ENCODE measurements at places on chromosomes 1 and 21.

DNA sequence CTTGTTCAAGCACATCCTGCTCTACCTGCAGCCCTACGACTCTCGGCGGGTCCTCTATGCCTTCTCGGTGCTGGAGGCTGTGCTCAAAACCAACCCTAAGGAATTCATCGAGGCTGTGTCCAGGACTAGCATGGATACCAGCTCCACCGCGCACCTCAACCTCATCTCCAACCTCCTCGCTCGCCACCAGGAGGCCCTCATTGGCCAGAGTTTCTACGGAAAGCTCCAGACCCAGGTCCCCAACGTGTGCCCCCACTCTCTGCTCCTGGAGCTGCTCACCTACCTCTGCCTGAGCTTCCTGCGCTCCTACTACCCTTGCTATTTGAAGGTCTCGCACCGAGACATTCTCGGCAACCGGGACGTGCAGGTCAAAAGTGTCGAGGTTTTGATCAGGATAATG lies 74.3 kb upstream of the MORC3 start:
- no peak for DNase-seq

GRCh38 chr1:227603327-227603726 lies 40.0 kb downstream of the ZNF678 start:
- no peak for DNase-seq

DNA sequence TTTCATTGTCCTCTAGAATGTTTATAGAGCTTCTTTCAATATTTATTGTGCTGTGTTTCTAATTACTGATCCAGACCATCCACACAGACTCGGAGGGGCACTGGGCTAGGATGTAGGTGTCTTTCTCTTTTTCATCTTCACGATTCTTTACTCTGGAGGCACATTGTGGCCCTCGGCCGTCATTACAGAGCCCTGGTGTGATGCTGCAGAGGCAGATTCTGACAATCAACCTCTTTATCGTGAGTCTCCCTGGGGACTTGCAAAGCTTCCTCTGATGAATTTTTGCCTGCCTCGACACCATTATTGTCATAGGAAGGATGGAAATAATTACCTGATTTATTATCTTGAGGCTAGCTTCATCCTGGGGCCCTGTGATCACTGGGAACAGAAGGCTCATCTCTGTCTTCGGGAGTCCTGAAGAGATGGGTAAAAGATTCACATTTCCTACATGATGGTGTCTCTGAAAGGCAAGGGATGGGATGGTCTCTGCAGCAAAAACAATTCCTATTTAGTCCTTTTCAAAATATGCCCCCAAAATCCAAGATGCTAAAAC lies 89.4 kb downstream of the SEC16B start:
- no peak for DNase-seq

DNA sequence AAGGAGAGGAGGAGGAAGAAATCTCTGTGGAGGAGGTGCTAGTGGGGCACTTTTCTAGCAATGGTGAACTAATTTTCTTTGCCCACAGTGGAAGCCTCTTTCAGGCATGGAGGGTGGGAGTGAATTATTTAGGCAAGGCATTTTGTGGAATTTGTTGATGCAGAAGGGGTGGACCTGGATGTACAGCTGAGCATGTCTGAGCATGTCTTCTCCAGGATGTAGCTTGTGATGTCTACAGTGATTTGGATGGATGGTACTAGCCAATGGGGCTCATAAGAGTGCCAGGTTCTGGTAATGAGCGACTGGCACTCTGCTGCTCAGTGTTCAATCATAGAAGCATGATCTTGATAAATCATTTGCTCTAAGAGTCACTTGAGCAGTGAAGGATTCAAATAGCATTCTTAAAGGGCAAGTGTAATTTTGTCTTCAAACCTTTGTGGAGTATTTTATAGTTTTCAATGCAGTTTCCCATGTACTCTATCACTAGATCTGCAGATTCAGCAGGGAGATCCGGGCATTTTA lies 153.9 kb upstream of the LMO4 start:
- DNase-seq = no peak

GRCh38 chr21:35266546-35266945 lies 217.4 kb upstream of the RUNX1 start:
- DNase-seq = no peak

DNA sequence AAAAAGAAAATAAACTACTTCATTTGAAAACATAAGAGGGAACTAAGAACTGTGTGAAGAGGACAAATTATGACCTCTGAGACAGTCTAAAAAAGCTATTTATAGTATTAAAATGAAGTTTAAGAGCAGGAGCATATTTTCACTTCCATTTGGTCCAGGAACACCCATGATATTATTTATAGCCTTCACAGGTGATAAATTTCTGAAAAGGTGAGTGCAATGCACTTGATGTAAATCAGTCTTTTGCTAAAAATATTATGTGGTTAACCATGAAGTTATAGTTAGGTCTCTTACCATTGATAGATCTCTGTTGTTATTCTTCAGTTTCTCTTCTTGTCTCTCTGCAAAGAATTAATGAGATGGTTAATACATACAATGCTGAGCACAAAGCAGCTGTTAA lies 14.7 kb downstream of the TMCO1 start:
- DNase-seq = no peak

- DNase-seq = peak; percentile 17
Measured at GRCh38 chr1:40870135-40870728, 8.1 kb upstream of the CITED4 start.

- DNase-seq = no peak
Measured at GRCh38 chr1:44801491-44802305, 1.5 kb downstream of the PLK3 start.

DNA sequence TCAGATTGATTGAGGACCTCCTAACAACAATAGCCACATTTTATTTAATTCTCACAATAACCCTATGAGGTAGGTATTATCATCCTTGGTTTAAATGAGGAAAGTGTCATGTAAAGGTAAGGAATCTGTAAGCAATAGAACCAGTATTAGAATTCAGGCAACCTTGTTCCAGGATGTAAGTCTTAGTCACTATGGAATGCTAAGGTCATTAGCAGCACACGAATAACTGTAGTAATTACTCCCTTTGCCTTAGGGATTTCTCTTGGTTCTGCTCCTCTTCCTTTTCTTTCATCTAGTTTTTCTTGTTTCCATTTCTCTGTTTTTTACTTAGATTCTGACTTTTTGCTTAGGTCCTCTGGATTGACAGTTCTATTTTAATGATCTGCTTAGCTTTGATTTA lies 23.1 kb upstream of the ATP6V1G3 start:
- peak; percentile 33 for DNase-seq

- DNase-seq = no peak
Measured at GRCh38 chr1:108893141-108893530, 16.4 kb downstream of the GPSM2 start.

DNA sequence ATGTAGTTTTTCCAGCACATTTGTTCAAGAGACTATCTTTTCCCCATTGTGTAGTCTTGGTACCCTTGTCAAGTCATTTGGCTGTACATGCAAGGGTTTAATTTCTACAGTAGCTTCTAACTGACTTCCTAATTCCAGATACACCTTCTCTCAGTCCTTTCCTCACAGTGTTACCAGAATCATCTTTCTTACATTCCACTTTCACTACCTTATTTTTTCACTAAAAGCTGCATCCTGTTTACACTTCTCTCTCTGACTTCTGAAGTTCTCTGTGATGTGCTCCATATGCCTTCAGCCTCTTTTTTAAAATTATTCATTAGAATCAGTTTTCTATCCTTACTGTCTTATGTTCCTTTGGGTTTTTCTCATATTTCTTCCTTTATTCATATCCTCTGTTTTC lies 57.1 kb upstream of the RWDD3 start:
- DNase-seq = no peak

- DNase-seq = no peak
Measured at GRCh38 chr1:15243275-15244043, 3.6 kb upstream of the FHAD1 start.

- DNase-seq = peak; percentile 56
Measured at GRCh38 chr1:188489336-188490112, 1660.8 kb downstream of the PLA2G4A start.

DNA sequence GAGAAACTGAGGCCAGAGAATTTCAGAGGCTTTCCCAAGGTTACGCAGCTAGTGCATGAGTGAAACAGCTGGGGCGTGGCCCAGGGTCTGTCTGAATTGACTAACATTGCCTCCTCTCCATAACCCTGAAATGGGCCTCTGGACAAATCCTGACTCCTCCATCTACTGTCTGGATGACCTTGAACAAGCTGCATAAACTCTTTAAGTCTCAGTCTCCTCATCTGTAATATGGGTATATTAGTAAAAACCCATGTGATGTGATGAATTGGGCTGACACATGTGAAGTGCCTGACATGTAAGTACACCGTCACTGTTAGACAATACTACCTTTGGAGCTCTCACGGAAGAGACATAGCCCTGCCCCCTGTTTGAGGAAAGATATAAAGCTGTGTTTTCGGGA lies 12.3 kb upstream of the FGR start:
- DNase-seq = no peak

- no peak for DNase-seq
Measured at GRCh38 chr21:33267250-33267649, 1.1 kb downstream of the IL10RB start.

DNA sequence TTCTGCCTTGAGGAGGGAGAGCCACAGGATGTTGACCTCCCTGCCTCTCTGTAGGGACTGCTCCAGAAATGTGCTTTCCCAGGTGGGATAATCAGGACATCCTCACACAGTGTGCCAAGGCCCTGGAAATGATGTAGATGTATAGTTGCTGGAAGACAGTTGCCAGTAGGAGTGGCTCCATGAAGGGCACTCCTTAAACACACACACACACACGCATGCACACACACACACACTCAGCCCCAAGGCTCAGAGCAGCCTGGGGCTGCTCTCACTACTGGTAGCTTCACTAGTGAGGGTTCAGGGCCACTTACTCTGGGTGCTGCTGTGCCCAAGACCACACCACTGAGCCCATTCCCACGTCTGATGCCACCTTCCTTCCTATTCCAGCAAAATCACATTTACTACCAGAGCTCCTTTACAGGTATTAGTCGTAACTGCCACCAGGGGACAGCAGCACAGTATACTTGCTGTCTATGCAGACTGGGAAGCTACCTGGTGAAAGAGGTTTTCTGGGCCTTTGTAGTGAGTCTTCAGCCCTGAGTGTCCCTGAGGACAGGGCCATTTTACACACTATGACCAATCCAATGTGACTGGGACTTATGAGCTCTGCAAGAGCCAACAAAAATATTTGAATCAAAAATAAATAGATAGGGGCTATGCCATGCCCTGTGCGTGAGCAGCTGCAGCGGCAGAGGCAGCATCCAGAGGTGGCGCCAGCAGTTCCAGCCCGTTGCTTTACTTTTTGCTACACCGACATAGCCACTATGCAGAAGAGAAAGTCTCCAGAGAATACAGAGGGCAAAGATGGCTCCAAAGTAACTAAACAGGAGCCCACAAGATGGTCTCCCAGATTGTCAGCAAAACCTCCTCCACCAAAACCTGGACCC lies 15.0 kb downstream of the CRNN start:
- DNase-seq = no peak
